ENCODE measurements at places on chromosomes 16 and 17.
A peak's percentile ranks its signal among the peaks of the same experiment; 100 is the strongest.

GRCh38 chr16:75810342-75810741, 84.1 kb upstream of the CPHXL start:
- no peak for DNase-seq

- DNase-seq, result no peak
Measured at GRCh38 chr16:24943471-24943870, 71.7 kb downstream of the ARHGAP17 start.

GRCh38 chr16:31179747-31180459, at the start of gene FUS:
TSS of gene FUS (plus strand) at chr16:31180139. CDS start at chr16:31180215, 76 bp downstream.
- DNase-seq, result peak; percentile 88

DNA sequence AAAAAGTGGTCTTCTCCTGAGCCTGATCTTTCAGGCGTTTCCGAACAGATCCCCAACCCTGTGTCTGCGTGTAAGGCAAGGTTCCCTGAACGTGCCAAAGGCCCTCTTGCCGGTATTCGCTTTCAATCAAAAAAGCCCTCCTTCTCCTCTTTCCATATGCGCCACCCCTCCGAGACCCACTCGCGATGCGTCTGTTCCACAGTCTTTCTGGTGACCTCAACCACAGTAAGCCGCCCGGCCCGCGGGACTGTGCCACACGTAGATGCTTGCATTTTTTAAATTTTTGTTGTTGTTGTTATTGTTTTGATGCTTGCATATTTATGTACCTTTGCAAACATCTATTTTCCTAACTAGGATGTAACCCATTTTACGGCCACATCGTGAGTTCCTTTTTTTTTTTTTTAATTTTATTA, 607 bp upstream of the PRPSAP1 start:
- DNase-seq, result no peak

DNA sequence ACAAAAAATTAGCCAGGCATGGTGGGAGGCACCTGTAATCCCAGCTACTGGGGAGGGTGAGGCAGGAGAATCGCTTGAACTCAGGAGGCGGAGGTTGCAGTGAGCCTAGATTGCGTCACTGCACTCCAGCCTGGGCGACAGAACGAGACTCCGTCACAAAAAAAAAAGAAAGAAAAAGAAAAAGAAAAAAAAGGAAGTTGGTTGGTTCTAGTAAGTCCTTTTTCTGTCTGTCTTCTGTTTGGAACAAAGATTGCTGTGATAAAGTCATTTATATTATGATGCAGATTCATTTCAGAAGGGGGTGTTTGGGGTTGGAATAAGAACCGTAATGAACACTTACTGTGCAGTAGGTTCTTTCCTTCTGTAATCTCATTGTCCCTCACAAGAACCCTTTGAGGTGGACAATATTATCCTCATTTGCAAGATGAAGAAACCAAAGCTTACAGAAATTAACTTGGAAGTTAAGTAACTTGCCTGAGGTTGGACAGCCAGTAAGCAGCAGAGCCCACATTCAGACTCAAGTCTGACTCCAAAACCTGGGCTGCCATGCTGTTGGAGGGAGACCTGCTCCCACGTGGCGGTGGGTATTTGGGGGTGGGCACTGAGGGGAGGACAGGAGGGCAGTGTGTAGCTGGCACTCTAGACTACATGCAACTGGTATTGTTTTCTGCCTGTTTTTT, 10.3 kb downstream of the MINK1 start:
- no peak for DNase-seq

GRCh38 chr17:43767053-43767712, 8.6 kb upstream of the SOST start:
- DNase-seq, result no peak

GRCh38 chr16:9107025-9107970, 15.9 kb downstream of the HAPSTR1 start:
- DNase-seq, result no peak

DNA sequence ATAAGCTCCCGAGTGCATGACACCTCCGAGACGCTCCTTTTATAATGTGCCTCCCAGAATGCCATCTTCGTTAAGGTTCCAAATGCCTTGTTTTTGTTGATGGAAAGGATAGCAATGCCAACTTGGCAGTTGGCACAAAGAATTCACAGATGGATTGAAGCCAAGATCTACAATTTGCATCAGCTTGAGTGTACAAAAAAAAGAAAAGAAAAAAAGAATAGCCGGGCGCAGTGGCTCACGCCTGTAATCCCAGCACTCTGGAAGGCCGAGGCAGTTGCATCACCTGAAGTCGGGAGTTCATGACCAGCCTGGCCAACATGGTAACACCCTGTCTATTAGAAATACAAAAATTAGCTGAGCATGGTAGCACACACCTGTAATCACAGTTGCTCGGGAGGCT, 7.6 kb downstream of the TBC1D16 start:
- no peak for DNase-seq

- DNase-seq, result no peak
Measured at GRCh38 chr17:63973930-63974593, 1.3 kb upstream of the SCN4A start.

GRCh38 chr17:14329900-14330491, 29.1 kb downstream of the HS3ST3B1 start:
- DNase-seq, result no peak

DNA sequence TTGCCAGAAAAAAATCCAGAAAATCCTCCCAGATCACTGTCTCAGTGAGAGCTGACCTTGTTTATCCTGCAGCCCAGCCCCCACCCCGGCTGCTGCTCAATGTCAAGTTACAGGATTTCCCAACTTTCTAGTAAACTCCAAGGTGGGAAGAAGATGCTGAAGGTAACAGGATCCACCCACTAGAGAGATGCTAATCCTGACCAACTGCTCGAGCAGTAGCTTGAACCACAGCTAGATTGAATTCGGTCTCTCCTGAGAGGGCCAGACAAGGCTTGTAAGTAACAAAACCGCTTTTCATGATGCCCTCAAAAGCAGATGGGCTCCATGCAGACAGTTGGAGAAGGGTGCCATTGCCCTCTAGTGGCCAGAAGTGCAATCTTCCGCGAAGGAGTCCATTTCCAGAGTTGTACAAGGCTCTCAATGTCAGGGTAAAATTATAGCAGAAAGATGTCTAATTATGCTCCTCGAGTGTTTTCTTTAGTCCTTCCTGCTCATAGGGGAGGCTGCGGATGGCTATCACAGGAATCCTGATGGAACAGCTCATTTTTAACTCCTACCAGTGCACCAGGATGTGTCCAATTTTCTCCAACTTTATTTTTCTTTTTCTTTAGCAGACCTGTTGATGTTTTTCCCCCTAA, 3.9 kb downstream of the CDH11 start:
- no peak for DNase-seq

GRCh38 chr17:40714473-40714872, 10.9 kb upstream of the KRT24 start:
- DNase-seq, result no peak

DNA sequence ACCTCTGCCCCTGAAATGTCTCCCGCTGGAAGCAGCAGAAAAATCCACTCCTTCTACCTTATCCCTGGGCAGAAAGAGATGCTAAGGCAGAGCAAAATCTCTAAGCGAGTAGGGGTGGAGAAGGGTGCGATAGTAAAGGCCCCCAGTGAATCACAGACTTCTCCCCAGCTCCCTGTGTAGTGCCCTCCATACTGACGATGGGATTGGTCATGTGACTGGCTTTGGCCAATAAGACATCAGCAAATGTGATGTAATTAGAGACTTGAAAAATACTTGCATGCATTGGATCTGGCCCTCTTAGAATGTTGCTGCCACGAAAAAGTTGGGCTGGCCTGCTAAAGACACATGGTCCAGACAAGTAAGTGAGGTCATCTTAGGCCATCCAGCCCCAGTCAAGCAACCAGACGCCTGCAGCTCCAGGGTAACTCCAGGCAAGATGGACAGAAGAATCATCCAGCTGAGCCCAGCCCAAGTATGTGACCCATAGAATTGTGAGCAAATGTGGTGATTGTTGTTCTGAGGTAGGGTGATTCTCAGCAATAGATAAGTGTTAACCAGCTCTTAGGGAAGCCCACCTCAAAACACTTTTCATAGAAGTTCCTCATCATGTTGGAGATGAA, 36.0 kb downstream of the HASPIN start:
- no peak for DNase-seq

- DNase-seq, result no peak
Measured at GRCh38 chr16:2278272-2278608, 10.3 kb upstream of the RNPS1 start.

- DNase-seq, result no peak
Measured at GRCh38 chr17:18004345-18004744, 31.7 kb downstream of the DRC3 start.

GRCh38 chr16:352547-353403, at the start of gene AXIN1:
TSS of gene AXIN1 (minus strand) at chr16:352723. CDS start at chr16:347025, 5,698 bp downstream.
- DNase-seq, result peak; percentile 99

GRCh38 chr16:62876133-62876532, 839.9 kb upstream of the CDH8 start:
- no peak for DNase-seq

GRCh38 chr16:50924759-50925545, 183.1 kb downstream of the CYLD start:
- DNase-seq, result no peak

DNA sequence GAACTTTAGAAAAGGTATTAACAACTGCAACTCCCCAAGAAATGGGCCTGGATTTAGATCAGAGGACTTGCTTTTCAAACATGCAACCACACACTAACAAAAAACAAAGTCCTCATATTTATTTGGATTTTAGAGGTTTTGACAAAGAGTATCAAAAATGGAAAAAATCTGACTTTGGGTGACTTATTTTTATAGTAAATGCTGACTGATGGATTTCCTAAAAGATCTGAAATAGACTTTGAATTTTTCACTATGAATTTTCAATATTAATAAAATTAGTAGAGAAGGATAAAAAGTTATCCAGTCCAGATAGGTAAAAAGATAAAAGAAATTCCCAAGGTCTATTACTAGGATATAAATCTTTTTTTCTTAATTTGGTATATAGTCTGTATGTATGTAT, 253.5 kb downstream of the KCNJ2 start:
- no peak for DNase-seq

- no peak for DNase-seq
Measured at GRCh38 chr16:50193594-50193993, 40.5 kb downstream of the TENT4B start.

GRCh38 chr17:35082073-35082657, 18.7 kb upstream of the RFFL start:
- no peak for DNase-seq

- DNase-seq, result peak; percentile 56
Measured at GRCh38 chr16:27195941-27196595, 7.3 kb upstream of the KDM8 start.

- DNase-seq, result no peak
Measured at GRCh38 chr17:34301986-34302385, 16.4 kb downstream of the CCL11 start.

- no peak for DNase-seq
Measured at GRCh38 chr16:990516-991291, 9.1 kb downstream of the SOX8 start.

DNA sequence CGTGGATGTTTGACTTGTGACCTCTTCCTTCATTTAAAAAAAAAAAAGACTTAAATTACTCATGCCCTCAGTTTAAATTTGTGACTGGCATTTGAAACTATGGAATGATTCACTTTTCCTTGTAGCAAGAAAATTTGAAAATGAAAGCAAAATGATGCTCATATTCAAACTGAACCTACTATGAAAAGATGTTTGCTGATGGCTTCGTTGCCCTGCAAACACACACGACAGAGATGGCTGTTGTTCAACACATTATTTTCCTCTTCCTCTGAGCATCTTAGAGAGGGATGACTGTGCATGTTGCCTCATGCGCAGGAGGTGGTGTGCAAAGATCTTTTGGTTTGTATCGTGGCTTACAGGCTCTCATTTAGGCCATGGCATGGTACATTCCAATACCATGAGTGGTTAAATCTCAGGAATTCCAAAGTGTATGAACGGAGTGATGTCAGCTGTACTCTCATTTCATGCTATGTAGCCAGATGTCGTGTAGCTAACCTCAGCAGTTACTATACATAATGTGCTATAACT, 164.5 kb downstream of the PRKCA start:
- no peak for DNase-seq

DNA sequence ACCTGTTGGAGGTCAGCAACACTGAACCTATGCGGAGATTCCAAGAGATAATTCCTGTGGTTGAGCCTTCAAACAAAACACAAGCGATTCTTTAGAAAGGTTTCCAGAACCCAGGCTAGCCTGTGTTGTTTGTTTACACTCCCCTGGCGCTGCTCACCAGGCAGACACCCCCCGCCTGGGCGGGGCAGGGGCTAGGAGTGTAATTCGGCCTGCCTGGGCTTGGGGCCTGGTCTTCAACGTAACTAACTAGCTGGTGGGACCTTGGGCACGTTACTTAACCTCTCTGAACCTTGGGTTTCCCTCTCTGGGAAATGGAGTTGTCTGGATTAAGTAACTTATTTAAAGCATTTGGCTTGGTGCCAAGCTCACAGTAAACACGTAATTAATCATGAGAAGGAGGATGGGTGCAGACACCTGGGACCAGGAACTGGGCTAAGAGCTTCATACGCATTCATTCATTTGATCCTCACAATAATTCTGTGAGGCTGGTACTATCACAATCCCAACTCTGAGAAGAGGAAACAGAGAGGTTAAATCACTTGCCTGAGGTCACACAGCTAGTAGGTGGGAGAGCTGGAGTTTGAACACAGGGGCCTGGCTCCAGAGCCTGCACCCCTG, 7.6 kb upstream of the ARHGAP27 start:
- DNase-seq, result no peak

DNA sequence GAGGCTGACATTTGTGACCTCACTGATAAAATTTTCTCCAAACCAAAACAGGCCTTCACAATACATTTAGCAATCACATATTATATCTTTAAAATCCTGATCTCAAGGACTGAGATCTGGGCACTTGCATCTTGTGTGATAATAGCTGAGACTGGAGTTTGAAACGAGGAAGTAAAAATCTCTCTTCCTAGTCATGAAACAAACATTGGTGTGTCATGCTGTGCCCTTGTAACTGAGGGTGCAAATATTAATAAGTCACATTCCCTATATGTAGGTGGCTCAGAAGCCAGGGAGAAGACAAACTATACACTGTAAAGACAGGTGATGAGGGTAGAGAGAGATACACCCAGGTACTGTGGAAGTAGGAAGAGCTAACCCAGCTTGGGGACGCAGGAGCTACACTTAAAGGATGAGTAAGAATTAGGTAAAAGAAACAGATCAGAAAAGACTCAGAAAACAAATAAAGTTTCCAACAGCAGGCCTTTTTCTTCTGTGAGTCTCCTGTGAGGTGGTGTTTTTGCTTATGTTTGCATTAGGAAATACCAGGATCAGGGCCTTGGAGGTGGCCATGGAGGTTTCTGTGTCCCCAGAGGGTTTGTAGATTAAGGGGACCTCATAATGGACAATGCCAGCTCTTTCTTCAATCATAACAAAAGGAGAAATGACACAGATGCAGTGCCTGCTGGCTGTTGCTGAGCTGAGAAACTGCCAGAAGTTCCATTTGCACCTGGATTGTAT, 335.7 kb downstream of the GRIN2A start:
- DNase-seq, result no peak

GRCh38 chr16:71295950-71296349, 6.7 kb upstream of the CMTR2 start:
- DNase-seq, result no peak

DNA sequence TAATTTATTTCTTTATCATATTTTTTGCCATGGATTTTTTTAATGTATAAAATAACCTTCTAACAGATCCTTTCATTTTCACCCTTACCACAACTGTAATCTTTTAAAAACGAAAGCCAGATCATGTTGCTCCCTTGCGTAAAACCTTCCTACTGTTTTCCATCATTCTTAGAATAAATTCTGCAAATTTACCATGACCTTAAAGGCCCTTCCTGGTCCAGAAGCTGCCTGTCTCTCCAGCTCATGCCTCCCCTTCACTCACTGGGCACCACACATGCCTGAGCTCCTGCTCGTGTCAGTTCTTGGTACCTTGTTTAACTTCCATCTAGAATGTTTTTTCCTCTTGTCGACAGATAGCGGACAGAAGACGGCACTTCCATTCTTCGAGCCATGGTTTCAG, 245.0 kb upstream of the CDH5 start:
- no peak for DNase-seq

Measured in CD4-positive, alpha-beta T cell treated with Interferon gamma for 1 hour (primary cell).